Natural killer cell treated with Interleukin-12 subunit alpha and Interleukin-12 subunit beta and Interleukin-15 and Interleukin-18, amount 100 ng/mL, for 72 hours (primary cell): ENCODE measurements at places on chromosomes 11 and 22. TPM values are rescaled to one million over a fixed set of nuclear protein-coding genes. Genes with fewer than 3 reads are reported as not detected.

GRCh38 chr22:17777005-17777716 lies 2.9 kb upstream of the BID start:
- peak; percentile 91 for DNase-seq

DNA sequence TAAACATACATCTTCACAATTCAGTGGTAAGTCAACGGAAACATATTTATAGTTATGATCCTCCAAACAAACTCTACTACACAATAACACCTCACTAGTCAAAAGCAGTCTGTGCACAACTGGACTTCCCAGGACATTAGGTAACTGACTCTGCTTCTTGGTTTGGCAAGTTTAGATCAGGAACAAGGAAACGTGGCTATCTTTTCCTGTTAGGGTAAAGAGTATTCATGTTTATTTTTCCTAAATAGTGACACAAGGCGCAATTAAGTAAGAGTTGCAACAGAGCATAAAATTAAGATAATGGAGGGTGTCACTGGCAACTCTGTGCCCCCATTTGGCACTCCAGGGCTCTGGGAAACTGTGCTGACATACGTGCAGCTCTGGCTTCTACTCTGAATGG lies 70.2 kb upstream of the TP53AIP1 start:
- DNase-seq, result no peak

GRCh38 chr11:20042045-20042639 lies 118.1 kb downstream of the DBX1 start:
- DNase-seq, result no peak

The GRAP2 gene
- 13.2 TPM for total RNA-seq

GRCh38 chr11:122322329-122322728 lies 206.3 kb upstream of the BLID start:
- DNase-seq, result no peak

DNA sequence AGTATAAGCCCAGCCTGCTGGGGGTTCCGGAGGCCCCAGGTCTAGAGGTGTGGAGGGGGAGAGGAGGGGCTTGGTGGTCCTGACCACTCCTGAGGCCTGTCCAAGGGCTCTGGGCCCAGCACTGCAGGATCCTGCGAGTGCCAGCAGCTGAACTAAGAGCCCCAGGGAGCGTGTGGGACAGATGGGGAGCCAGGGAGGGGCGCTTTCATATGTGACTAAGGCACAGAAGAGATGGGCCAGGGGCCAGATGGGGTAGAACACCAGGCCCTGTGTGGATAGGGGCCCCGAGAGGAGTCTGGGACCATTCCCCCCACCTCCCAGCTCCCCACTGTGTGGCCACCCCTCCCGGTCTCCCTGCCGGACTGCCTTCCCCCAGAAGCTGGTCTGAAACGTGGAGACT lies 18.4 kb downstream of the MAFF start:
- no peak for DNase-seq

GRCh38 chr11:34719303-34719848 lies 98.5 kb downstream of the EHF start:
- no peak for DNase-seq

GRCh38 chr22:24026733-24027132 lies 15.6 kb downstream of the CABIN1 start:
- DNase-seq, result no peak

- DNase-seq, result no peak
These were observed 22.3 kb upstream of the NRGN start for GRCh38 chr11:124717421-124717785.

DNA sequence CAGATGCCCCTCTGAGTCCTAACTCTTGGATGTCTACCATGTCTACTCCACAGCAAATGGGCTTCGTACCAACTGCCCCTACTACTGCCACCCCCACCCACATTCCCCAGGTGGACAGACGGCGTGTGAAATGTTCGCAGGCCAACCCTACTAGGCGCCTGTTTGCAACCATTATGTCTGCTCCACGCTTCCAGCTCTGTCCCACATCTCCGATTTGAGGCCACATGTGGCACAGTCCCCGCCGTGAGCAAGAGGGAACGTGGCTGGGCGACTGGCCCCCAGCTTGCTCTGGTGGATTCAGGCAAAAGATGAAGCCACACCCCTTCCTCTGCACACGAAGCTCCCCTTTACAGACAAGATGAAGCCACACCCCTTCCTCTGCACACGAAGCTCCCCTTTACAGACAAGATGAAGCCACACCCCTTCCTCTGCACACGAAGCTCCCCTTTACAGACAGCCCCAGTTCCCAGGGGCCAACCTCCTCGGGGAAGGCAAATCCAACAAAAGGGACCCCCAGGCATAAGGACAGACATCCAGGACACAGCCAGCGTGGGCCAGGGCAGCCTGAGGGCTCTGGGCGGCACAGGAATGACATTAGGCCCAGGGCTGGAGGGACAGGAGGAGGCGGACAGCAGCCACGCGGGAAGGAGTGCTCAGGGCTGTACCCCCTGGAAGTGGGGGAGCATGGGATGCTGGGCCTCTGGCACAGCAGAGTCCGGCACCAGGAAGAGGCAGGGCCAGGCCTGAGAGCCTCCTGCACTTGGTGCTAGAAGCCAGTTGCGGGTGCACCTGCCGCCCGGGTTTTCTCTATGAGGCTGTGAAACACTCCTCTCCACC lies 106.2 kb downstream of the SHANK2 start:
- DNase-seq, result no peak

DNA sequence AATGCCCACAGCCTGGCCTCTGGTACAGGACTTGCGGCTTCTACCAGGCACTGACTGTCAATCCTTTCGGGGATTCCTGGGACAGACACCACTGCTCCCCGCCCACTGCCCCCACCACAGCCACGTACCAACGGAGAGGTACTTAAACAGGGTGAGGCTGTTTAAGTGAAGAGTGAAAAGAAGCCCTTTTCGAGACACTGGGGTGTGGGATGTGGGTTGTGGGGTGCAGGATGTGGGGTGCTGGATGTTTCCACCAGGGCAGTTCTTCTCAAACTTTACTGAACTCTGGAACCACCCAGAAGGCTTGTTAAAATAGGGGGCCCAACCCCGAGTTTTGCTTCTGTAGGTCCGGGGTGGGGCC lies 34.2 kb upstream of the PRR5 start:
- no peak for DNase-seq

The PYGM gene
- total RNA-seq, result 5.6 TPM

The ANO9 gene
- 6.7 TPM for total RNA-seq

The TRIM6 gene
- total RNA-seq, result not detected

DNA sequence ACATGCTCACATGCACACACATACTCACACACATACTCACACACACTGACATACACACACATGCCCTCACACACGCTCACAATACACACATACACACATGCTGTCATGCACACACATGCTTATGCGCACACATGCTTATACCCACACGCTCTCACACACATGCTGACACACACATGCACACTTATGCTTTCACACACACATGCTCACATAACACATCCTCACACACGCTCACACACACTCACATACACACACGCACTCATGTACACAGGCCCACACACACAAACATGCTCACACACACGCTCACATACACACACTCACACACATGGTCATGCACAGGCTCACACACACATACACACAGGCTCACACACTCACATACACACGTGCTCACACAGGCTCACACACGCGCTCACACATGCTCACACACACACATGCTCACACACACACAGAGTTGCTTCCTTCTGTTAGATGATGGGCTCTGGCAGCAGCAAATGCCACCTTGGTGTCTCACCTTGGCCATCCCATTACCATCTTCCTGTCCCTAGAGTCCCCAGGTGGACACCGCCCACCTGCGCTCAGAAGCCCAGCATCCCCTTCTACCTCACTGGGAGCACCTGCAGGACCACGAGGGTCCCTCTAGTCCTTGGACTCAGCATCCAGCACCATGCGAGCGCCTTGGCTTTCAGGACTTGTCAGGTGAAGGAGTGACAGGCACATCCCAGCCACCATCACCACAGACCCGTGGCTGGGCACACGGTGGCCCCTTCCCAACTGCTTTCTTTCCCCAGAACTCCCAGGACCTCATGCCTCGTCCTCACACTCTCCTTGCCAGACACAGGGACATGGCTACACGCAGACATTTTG lies 44.9 kb upstream of the CCND1 start:
- no peak for DNase-seq

DNA sequence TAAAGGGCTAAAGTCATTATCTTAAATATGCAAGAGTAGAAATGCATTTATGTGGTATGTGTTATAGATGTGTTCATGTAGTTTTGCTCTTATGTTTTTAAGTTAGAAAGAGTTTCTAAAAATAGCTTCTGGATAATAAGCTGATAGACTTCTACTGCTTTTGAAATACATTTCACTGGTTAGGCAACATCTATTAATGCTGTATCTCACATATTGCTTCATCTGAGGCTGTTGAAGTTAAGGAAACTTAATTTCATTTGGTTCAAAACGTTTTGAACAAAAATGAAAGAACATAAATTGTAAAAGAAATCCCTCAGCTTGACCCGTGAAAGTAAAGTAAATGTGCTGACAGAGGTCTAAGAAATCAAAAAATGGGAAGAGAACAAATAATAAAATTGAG lies 164.0 kb upstream of the CTSC start:
- no peak for DNase-seq

The CENPM gene
- total RNA-seq, result 115 TPM

DNA sequence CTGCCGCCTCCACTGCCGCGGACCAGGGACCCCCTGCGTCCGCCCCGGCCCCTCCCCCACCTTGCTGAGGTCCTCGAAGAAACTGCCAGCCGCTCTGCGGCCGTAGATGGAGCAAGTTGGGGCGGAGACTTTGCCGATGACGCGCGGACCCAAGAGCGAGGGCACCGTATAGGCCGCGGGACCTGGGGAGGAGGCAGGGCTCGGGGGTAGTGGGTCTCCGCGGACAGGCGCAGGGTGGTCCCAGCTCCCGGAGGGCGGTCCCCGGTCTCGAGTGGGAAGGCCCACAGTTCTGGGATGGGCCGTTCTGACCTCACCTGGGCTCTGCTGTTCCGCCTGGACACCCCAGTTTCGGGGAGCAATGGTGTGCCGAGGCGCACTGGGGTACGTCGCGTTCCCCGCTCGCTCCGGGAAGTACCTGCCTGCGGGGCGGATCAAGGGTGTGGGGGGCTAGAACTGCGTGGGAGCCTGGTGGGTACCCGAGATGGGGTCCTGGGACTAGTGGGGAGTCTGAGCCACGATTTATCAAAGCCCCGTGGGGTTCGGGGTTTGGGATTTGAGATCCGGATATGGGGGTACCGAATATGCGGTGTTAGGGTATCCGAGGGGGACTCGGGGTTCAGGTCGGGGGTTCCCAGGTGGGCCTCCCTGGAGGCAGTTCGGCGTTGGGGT lies 1.2 kb upstream of the TYMP start:
- DNase-seq, result peak; percentile 93

DNA sequence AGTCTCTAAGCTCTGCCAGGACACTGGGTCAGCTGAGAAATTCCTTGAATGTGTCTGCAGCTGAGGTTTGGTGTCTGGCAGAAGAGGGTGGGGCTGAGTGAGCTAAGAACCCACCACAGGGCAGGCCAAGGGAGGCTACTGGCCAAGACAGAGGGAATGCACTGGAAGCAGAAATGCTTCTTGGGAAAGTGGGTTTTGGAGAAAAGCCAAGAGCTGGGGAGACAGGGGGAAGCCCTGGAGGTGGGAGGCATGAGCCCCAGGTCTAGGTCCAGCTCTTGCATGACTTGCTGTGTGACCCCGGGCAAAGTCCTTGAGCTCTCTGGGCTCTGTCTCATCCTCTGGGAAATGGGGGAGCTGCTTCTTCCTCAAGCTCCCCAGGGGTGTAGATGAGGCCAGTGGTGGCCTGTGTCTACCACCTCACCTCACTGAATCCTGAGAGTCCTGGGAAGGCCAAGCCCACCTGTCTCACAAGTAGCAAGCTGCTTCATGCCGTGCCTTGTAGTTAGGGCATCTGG lies 2.3 kb downstream of the MMP11 start:
- no peak for DNase-seq

DNA sequence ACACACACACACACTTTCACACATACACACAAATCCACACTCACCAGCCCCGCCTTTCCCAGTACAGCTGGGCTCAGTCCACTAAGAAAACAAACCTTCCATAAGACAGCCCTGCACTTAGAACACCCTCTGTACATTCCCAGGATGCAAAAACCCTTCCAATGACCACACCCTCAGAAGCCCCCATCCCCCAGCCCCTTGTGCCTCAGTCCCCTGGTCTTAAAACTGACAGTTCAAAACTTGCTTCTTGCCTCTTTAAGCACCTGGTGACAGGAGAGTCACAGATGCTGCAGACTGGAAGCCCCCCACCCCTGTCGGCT lies 23.0 kb downstream of the APLNR start:
- no peak for DNase-seq

DNA sequence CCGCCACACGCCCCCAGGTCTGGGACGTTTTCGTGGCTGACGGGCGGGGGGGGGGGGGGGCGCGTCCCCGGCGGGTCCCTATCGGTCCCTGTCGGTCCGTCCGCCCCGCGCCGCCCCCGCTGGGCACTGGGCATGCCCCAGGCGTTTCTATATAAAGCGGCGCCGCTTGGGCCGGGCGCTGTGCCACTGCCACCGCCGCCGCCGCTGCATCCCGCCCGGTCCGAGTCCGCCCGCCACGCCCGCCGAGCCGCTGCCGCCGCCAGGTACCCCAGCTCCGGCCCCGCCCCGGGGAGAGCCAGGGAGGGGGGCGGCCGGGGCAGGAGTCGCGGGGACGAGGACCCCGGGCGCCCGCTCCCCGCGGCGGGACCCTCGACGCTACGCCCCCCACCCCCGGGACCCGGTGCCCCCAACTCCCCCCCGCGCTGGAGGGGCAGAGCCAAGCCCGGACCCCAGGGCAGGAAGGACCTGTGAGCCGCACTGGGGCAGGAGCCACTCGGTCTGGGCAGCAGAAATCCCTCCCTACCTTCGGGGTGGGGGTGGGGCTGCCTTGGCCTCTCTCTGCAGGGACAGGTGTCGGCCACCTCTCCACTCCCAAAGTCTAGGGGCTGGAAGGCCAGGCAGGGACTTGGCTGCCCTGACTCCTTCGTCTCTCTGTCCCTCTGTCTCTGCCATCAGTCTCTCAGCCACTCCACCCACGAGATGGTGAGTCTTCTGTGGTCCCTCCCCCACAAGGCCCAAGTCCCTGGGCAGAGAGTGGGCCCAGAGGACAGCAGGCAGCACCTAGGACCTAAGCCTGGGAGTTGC lies at the start of gene CARNS1:
Gene CARNS1, plus strand, starts transcription at position 178 of the 804 bp plus-strand sequence. Its CDS starts 522 bp downstream, at position 700.
- no peak for DNase-seq

DNA sequence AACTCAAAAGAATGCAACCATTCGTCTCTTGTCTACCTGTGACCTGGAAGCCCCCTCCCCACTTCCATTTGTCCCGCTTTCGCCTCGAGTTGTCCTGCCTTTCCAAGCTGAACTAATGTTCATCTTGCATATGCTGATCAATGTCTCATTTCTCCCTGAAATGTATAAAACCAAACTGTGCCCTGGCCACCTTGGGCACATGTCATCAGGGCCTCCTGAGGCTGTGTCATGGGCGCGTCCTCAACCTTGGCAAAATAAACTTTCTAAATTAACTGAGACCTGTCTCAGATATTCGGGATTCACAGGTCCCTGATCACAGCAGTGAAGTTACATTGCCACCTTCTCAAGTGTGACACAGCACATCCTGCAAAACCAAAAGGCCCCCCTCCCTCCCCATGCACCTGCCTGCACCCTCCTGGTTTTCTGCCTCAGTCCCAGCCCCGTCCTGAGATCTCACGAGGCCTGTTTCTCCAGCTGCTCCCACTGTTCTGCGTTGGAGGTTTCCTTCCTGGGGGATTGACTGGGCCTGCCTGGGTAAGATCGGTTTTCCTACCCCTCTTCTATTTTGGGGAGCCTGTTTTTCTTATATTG lies 1328.7 kb downstream of the TBC1D22A start:
- no peak for DNase-seq

- DNase-seq, result no peak
These were observed 23.7 kb downstream of the FAR1 start for GRCh38 chr11:13692172-13692571.

GRCh38 chr11:30608534-30608933 lies 22.4 kb upstream of the MPPED2 start:
- no peak for DNase-seq
